ENCODE measurements at places on chromosomes 7 and 10.

DNA sequence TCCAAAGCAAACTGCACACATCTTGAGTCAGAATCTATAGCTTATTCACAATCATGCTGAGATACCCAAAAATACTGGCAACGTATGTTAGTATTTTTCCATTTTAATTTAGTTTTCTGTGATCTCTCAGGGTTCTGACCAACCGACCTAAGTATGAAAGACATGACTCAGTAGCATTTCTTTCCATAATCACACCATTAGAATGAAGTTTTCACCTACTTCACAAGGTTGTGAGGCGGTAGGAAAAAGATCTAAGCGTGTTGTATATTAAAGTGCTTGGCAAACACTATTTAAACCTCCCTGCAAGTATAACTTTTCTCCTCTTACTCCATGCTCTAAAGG, 49.1 kb downstream of the PLCE1 start:
- DNase-seq: no peak

DNA sequence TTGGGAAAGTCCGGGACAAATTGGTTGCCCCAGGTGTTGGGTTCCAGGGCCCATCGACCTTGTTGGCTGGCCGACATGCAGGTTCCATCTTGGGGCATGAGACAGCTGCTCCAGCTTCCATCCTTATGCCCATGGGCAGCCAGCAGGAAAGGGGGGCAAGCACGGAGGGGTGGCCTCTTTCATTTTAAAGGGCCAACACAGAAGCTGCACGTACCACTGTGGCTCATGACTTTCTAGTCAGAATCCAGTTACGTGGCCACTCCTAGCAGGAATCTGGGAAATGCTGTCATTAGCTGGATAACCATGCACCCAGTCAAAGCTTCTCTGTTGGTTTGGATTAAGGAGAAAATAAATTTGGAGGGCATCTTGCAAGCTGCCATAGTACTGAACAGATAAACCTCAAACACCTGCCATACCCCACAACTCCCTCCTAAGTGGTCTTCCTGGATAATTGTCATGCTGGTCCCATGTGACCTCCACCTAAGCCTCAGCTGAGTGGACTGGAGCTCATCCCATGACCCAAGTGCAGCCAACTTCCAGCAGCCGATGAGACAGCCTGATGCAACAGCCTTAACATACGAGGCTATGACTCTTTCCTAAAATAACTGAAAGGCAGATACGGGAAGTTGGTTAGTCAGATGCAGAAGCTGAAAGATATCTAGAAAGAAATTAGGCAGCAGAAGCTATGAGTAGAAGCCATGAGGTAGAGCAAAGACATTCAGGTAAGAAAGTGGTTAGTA, 21.4 kb upstream of the GSDME start:
- DNase-seq: no peak

- DNase-seq: no peak
Measured at GRCh38 chr7:79506481-79506880, 53.0 kb upstream of the MAGI2 start.

DNA sequence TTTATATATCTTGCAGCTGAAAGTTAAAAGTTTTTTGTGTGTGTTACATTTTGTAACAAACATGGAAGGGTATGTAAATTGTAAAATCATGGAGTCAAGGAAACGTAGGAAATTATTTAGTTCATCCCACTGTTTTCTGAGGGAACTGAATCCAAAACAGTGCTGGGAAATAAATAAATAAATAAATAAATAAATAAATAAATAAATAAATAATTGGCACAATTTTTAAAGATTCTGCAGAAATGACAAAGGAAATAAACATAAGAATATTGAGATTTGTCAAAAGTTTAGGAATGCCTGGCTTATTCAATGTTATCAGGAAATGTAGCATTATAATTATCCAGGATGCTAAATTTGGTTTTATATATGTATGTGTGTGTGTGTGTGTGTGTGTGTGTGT, 91.4 kb upstream of the AGBL3 start:
- DNase-seq: no peak

- no peak for DNase-seq
Measured at GRCh38 chr7:115805458-115805857, 225.1 kb downstream of the TFEC start.
